ENCODE measurements at places on chromosomes 16 and 17.
A peak's percentile ranks its signal among the peaks of the same experiment; 100 is the strongest.

DNA sequence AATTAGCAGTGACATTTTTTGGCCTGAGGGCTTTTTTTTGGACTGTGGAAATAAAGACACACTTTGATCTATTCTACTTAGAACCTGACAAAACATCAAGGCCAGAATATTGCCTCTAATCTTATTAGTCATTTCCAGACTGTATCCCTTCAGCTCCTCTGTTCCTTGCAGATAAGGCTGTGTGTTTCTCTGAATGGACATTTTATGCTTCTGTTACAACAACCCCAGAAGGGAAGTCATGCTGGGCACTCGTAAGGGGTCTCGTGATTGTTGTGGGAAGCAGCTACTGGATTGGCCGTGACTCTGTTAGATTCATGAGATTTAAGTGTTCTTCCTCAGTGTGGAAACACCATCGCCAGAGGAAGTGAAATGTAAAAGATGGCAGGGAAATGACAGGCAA lies 31.6 kb upstream of the HS3ST2 start:
- no peak for DNase-seq

DNA sequence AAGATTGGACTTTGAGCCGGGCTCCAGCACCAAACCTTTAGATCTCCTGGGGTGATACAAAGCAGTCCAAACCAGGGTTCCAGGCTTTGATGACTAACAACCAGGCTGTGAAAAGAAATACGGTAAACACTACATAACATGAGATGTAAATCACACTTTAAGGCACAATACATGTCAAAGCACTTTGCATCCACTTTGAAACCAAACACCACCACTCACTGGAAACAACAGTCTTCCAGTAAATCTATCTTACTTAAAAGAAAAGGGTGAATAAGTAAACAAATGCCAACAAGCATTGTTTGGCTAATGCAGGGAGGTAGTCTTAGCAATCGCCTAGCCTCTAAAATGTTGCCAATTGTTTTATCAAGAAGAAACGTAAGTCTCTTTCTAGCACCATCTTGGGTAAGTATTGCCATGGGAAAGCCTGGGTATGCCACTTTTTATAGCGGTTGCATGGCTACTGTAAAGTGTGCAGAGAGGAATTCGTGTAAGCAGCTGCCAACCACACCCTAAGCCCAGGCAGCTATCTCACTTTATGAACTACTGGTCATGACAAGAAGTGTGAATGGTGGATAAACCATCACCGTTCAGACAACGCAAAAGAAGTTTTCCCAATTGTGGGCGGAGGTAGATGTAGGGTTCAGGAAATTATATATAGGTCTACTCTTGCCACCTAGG lies 267.4 kb upstream of the PSMD7 start:
- DNase-seq = no peak

DNA sequence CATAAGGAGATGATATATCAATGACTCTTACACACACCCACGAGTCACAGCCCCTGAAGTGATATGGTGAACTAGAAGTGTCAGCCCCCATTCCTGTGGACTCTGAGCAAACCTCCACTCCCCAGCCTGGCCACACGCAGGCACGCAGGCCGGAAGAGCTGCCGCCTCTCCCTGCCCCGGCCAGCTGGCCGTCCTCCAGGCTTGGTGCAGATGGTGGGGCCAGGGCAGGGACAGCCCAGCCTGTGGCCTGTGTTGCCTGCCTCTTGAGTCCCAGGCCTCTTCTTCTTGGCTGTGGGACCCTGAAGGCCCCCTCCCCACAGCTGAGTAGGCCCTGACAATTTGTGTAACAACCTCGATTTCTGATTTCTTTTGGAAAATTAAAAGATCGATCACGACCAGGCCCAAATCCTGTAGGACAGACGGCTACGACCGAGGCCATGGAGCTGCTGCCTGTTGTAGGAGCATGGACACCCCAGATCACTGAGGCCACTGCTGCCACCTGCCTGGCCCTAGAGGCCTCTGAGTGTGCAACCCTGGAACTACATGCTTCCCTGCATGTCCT lies 10.0 kb upstream of the MPRIP start:
- no peak for DNase-seq

DNA sequence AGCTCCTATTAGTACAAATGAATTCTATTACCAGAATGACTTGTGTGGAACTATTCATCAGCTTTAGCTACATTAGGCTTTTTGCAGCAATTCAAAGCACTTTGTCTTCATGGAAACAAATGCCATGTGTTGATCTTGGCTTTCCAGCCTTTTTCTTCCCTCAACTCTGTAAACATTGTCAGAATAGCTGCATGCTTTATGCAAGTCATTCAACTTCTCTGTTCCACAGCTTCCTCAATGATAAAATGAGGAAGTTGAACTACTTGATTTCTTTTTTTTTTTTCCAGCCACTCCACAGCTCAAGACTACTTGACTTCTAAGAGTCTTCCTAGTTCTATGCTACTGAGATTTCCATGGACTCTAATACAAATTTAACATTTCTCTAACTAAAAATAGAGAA lies 41.1 kb downstream of the KIAA0753 start:
- no peak for DNase-seq

GRCh38 chr17:56779898-56780777 lies 53.6 kb downstream of the C17orf67 start:
- peak; percentile 82 for DNase-seq

DNA sequence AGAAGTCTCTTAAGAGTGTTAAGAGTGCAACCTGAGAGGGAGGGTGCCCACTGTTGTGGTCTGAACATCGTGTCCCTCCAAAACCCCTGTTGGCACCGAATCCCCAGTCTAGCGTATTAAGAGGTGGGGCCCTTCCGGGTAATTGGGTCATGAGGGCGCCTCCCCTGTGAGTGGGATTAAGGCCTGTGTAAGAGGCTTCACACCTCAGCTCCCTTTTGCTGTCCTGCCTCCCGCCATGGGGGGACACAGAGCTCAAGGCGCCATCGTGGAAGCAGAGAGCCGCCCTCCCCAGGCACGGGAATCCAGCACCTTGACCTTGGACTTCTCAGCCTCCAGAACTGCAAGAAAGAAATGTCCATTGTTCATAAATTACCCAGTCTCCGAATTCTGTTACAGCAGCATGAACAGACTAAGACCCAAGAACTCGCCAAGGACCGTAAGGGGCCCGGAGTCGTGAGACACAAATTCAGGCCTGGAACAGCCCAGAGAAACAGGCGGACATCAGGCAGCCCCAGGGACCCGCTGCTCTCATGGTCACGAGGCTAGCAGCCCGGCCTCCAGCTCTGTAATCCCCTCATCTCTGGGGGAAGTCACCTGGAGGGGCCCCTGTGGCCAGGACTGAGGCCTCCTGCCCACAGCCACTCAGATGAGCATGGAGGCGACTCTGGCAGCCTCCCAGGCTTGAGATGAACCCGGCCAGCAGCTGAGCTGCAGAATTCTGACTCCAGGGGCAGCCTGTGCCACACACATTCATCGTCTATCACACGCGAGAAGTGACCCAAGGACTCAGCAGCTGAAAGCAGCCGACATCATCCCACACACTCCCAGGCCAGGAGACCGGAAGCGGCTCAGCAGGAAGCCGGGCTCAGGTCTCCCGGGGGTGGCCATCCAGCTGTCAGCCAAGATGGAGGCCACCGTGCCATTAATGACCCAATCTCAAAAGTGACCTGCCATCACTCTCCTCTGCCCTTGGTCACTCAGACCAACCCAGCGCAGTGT lies 12.8 kb upstream of the CHMP6 start:
- no peak for DNase-seq
